ENCODE measurements at places on chromosomes 7 and 10. TPM values are rescaled to one million over a fixed set of nuclear protein-coding genes. Genes with fewer than 3 reads are reported as not detected.

The MMRN2 gene
- 6.2 TPM for total RNA-seq

The WNT2 gene
- 0.20 TPM for total RNA-seq

The PODXL gene
- 1.6 TPM for total RNA-seq

The ZSCAN21 gene
- 7.6 TPM for total RNA-seq

Data from smooth muscle cell of the pulmonary artery (primary cell).